ENCODE measurements at places on chromosomes 3 and 15.

DNA sequence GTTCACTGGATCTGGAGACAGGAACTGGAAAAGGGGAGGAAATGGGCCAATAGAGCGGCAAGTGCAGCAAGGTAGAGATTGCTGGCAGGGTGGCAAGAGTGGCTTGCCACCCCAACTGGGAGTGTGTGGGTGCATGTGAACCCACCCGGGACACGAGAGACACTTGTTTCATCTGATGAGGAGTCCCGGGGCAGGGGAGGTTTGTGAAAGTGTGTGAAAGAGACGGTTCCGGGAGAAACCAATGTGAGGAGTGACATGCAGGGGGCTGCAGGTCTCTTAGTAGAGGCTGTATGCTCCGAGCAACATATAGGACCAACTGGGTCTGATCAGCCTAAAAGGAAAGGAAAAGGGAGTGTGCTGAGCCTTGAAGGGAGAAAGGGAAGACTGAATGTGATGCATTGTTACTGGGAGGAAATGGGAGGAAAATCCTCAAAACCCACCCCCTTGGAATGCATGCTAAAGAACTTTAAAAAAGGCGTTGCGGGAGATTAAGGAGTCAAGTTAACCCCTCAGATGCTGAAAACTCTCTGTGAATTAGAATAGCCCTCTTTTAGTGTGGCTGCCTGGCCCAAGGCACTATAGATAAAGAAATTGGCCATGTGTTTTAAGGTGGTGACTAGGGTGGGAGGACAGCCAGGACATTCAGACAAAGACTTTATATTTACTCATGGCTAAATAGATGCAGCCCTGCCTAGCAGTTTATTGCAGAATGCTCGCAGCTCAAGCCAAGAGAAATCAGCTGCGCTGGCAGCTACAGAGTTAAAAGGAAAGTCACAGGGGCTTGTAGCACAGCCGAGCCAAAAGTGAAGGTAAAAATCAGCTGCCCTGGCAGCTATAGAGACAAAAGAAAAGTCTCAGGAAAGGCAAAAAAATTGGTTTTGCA lies 9.1 kb upstream of the SLC9C1 start:
- DNase-seq = no peak

DNA sequence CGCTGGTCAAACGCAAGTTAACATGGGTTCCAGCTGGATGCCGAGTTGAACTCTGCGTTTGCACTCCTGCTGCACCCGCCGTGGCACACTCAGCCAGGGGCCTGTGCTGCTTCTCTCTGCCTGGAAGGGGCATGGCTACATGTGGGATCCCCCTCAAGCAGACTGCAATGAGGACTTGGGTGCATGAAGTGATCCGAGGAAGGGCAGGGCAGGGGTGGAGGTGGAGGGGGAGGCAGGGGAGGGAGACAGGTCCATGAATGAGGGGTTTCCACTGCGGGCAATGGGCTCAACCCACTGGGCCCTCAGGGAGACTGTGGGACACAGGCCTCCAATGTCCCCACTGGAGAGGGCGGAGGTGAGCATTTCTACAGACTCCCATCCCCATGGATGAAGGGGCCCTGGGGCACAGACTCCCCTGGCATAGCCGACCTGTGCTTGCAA lies 141.6 kb upstream of the MEF2A start:
- no peak for DNase-seq

- no peak for DNase-seq
Measured at GRCh38 chr3:161914703-161915417, 418.3 kb downstream of the OTOL1 start.

- no peak for DNase-seq
Measured at GRCh38 chr15:90497912-90498311, 31.8 kb upstream of the CRTC3 start.

DNA sequence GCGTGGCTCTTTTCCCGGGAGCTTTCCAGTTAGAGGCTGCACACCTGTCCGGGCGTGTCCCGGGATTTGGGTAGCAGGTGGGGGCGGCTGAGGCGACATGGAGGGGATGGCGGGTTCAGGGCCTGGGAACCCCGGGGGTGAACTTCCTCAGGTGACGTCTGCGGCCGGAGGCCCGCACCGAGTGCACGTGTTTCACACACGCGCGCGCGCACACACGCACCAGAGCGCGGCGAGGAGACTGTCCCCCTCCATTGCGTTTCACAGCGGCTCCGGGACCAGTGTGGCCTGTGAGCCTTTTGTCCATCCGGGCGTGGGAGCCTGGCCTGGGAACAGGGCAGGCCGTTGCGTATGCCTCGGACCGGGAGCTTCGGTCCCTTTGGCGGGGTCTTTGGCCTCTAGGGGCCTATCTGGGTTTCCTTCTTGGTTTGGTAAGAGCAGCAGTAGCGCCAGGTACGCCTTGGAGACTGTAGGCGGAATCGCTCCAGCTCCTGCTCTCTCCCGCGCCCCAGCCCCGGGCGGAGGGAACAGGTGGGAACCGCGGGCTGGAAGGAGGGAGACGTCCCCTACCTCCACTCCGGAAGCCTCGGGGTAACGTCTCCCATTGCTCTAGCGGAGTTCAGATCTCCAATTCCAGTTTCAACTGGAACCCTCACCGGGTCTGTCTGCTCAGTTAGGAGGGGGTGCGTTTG lies 220.0 kb downstream of the MEIS2 start:
- DNase-seq = no peak

- DNase-seq = no peak
Measured at GRCh38 chr3:19029837-19030521, 118.3 kb upstream of the KCNH8 start.

DNA sequence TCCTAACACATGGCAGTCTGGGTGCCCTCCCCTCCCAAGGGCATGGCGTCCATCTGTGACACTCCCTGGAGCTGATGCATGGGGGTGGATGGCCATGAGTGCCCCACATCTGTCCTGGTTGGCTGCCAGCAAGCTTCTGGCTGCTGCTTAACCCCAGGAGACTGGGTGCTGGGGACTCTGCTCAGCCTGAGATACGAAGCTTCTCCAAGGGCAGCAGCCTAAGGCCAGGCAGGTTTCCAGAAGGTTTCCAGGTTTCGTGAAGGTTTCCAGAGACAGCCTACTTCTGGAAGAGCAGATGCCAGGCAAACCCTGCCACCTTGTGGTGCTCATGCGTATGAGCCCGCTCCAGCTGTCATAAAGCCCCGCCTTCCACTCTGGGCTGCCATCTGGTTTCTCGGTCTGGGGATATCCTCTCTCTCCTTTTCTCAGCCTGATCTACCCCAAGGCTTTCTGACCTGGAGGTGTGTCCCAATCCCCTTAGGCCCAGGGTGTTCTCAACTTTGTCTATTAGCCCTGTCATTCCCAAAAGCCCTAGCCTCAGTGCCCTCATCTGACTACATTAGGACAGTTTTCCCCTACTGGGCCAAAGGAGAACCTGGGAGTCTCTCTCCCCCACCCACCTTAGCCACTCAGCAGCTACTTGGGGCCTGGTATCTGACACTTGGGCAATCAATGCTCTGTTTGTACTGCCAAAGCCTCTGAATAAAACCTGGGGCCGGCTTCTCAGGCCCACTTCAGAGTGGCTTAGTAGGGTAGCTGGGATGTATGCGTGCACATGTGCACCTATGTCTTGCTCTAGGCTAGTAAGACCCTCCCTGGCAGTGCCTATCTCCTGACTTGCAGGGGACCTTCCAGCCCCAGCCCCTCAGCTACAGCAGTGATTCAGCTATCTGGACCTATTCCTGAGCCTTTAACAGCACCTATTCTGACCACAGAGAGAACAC lies 12.0 kb downstream of the MRPL46 start:
- no peak for DNase-seq

- no peak for DNase-seq
Measured at GRCh38 chr3:183699238-183699947, 1.8 kb downstream of the YEATS2 start.

GRCh38 chr15:47398594-47398993 lies 318.7 kb upstream of the SEMA6D start:
- no peak for DNase-seq

- DNase-seq = no peak
Measured at GRCh38 chr3:32596909-32597369, 26.3 kb upstream of the DYNC1LI1 start.

GRCh38 chr3:71447803-71448202 lies 135.7 kb downstream of the FOXP1 start:
- DNase-seq = no peak

GRCh38 chr3:20250314-20250713 lies 64.3 kb upstream of the SGO1 start:
- DNase-seq = no peak

DNA sequence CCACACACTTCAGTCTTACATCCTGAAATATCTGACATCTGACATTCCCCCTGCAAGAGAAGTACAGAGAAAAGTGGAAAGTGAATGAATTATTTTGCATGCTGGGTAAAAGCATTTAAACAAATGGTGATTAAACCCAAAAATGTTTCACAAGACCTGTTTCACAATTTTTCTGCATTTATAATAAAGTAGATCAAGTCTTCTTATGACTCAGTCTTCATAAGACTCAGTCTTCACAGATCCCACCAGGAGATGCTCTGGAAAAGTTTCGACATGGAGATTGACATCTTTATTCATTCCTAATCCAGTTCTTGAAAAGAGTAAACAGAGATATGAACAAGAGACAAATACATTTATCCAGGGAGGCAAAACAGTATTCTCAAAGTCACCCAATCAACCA lies 13.2 kb upstream of the EDC3 start:
- no peak for DNase-seq

DNA sequence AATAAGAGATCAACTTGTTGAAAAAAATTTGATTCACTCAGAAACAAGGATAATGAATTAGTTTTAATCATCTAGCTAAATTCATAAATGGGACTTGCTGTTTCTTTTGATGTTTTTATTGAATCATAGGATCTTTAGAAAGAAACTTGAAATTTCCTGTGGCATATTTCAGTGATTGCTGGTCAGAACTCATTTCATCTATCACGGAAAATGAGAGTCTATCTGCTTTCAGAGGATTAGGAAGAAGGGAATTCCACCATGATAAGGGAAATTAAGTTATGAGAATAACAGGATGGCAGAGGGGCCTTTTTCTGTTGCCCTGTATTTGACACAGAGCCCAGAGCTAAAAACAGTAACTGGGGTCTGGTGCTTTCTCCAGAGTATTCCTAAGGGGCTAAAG lies 44.9 kb upstream of the CCNL1 start:
- no peak for DNase-seq

- DNase-seq = no peak
Measured at GRCh38 chr3:169815590-169816150, 3.0 kb upstream of the LRRC34 start.

- no peak for DNase-seq
Measured at GRCh38 chr15:78265137-78265460, 737 bp downstream of the DNAJA4 start.

DNA sequence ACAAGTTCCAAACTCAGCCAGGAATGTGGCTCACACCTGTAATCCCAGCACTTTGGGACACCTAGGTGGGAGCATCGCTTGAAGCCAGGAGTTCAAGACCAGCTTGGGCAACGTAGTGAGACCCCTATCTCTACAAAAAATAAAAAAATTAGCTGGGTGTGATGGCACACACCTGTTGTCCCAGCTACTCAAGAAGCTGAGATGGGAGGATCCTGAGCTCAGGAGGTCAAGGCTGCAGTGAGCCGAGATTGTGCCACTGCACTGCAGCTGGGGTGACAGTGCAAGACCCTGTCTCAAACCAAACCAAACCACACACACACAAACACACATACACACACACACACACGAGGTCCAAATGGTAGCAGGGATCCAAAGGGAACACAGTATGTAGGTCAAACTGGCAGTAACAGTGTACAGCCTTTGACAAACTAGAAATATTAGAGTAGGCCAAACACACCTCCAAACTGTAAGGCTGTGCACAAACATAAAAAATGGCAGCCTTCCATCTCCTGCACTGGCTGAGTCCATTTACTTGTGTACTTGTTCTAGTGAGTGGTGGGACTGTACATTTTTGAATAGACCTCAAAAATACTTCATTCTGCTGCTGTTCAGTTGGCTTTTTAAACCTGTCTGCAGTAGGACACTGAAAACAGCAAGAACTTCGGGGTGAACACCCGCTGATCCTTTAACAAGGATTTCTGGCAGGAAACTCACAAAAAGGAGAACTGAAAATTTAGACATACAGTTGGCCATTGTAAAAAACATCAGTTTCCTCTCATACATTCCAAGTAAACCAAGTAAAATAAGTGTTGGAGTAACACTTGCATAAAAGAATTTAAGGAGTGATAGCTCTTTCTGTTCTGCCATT lies 33.6 kb downstream of the INTS14 start:
- DNase-seq = no peak

GRCh38 chr3:188165596-188165995 lies 11.6 kb downstream of the LPP start:
- DNase-seq = peak; percentile 21

DNA sequence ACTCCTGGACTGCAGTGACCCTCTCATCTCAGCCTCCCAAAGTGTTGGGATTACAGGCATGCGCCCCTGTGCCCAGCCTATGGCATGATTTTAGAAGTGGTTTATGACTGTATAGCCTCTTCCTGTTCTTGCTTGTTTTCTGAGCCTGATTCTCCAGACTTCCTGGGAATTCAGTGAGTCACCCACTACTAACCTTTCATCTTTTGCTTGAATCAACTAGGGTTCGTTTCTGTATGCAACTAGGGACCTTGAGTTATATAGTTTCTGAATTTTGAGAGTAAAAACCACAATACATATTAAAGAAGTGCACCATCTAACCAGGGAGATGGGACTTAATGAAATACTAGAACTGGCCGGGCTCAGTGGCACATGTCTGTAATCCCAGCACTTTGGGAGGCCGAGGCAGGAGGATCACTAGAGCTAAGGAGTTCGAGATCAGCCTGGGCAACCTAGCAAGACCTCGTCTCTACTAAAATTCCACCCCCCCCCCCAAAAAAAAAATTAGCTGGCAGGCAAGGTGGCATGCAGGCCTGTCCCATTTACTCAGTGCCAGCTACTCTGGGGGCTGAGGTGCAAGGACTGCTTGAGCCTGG lies 76.0 kb downstream of the ZNF609 start:
- peak; percentile 1 for DNase-seq

DNA sequence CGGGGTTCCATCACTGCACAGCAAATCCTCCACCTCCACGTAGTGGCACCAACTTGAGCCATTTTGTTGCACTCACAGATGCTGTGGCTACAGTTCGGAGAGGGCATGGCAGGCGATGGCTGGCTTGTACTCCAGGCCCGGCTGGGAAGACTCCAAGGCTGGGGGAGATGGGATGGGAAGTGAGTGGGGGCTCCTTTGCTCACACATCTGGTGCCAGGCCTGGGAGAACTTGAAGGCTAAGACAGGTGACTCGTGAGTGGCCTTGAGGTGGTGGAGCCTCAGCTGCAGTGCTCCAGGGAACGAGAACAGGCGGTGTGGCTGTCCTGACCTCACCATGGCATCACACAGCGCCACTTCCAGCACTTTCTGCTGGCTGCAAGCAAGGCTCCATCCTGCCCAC lies 87.9 kb downstream of the PLXNA1 start:
- no peak for DNase-seq
